ENCODE measurements at places on chromosomes 4 and X. TPM values are rescaled to one million over a fixed set of nuclear protein-coding genes. Genes with fewer than 3 reads are reported as not detected.
A peak's percentile ranks its signal among the peaks of the same experiment; 100 is the strongest.

The CPEB2 gene
- total RNA-seq: 19.5 TPM

DNA sequence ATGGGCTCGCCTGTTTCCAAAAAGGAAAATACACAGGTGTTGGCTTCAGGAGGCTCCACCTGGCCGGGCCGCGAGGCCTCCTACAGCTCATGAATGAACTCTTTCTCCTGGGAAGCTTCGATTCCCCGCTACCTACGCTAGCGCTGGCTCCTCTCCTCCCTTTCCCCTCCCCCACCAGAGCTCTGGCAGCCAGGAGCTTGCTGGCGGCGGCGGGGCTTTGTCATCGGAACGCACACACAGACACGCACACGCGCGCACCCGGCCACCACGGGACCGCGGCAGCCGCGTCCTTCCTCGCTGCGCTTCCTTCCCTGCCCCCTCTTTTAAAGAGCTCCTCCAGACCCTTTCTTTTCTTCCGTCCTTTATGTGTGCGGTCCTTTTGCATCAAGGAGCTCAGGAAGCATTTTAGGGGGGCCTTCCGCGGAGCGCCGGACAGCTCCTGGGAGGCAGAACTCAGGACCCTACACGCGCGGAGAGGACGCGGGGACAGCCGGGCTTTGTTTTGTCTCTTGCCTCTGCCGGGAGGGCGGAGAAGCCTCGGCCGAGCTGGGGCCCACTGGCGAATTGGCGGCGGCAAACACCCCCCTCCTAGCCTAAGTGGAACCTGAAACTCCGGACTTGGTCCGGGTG lies 70.2 kb upstream of the BCOR start:
- H3K27ac ChIP-seq: peak overlapping the region; percentile 30
- DNase-seq: peak; percentile 60
- peak overlapping the region; percentile 28 for H3K4me3 ChIP-seq

The XK gene
- total RNA-seq: 1.5 TPM

DNA sequence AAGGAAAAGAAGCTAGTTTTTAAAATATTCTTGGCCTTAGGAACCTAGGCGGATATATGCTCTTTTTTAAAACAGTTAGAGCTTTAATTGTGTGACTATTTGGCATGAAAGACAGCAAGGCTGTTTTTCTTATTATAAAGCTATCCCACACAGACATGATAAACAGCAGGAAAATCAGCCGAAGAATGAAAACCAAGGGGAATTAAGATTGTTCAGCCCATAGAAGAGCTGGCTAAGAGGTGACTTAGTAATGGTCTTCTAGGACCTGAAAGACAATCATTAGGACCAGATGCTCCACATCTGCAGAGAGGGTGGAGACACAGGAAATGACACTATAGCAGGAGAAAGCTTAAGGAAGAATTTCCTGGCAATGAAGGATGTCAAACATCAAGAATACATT lies 171.4 kb upstream of the NRK start:
- no peak overlapping the region for H3K4me3 ChIP-seq
- no peaks in the 10 kb centered on the region for H3K27me3 ChIP-seq
- no peak for DNase-seq
- no peaks in the 10 kb centered on the region for H3K36me3 ChIP-seq

The CLDN2 gene
- 1.4 TPM for total RNA-seq

DNA sequence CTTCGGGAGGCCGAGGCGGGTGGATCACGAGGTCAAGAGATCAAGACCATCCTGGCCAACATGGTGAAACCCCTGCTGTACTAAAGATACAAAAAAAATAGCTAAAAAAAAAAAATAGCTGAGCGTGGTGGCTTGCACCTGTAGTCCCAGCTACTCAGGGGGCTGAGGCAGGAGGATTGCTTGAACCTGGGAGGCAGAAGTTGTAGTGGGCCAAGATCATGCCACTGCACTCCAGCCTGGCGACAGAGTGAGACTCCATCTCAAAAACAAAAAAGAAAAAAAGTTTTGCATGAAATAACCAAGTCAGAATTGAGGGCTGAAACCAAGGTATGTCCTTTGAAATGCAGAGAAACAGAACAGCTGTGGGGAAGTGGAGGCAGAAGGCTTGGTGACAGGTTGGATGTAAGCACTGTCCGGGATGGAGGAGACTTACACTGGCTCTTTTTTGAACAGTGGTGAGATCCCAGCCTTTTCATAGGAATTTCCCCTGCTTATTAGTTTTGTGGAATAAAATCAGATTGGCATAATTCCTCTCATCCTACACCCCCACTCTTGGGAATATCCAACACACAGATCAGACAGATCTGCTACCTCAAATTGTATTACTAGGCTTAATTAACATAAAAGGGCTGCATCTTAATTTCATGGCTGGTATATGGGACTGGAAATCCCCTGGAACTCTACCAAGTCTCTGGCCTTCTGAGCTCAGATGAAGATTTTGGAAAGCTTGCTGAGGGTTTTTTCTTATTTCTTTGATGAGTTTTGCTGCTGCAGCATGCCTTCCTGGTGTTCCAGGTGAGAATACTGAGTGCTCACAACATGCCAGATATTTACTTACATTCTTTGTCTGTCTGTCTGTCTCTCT lies 18.8 kb upstream of the C4orf36 start:
- no peak overlapping the region for H3K4me3 ChIP-seq
- DNase-seq: no peak
- H3K36me3 ChIP-seq: no peaks in the 10 kb centered on the region
- no peaks in the 10 kb centered on the region for H3K4me1 ChIP-seq
- H3K27me3 ChIP-seq: no peaks in the 10 kb centered on the region

DNA sequence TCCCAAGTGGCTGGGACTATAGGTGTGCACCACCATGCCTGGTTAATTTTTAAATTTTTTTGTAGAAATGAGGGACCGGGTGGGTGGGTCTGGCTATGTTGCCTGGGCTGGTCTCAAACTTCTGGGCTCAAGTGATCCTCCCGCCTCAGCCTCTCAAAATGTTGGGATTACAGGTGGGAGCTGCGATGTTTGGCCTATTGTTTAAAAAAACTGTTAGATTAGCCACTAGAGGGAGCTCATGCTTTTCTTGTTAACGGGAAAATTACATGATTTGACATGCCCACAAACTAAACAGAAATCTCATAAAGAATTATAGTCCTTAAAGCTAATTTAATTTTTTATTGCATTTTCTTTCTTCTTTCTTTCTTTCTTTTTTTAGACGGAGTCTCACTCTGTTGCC lies 5.0 kb upstream of the SDAD1 start:
- H3K4me3 ChIP-seq: no peak overlapping the region
- no peaks in the 10 kb centered on the region for H3K27me3 ChIP-seq
- no peak overlapping the region for H3K27ac ChIP-seq
- H3K4me1 ChIP-seq: peaks cover 3% of the 10 kb centered on the region

The ADAM29 gene
- total RNA-seq: not detected

DNA sequence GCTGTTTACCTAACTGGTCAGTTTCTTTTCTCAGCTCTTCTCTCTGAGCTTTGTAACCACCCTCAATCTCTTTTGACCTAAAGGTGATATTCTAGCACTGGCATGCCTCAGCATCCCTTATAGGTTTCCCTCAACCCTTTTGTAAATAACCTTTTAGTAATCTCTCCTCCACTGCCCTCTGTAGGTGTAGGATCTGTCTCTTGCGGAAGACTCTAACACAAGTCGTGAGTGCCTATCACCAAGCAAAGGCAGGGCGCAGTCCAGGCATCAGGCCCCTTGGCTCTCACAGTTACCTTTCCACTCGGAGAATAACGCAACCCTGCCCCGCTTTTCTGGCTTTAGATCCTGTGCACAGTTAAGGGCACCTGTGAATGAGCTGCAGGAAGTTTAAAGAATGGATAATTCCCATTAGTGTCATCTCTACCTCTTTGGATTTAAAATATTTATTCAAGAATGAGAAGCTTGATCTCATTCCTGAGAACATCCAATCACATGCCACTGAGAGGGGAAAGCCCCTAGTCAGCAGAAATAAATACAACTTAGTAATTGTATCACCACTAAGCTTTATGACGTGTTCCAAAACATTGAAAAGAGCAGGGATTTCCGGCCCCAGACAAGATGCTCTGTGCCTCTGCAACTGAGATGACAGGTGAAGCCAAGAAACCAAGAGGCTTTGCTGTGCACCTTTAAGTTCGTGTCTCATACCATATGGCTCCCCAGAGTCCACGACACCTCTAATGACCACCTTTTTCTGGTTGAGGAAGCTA lies 58.8 kb downstream of the SPINK2 start:
- H3K36me3 ChIP-seq: no peaks in the 10 kb centered on the region
- no peak for DNase-seq
- no peak overlapping the region for H3K27ac ChIP-seq
- no peaks in the 10 kb centered on the region for H3K4me1 ChIP-seq
- no peaks in the 10 kb centered on the region for H3K27me3 ChIP-seq
- no peak overlapping the region for H3K4me3 ChIP-seq

Data from uterus (tissue), 4 donors.